ENCODE measurements at places on chromosomes 1 and 21.

- no peak for DNase-seq
These were observed 10.9 kb downstream of the VAV3 start for GRCh38 chr1:107954126-107954525.

GRCh38 chr1:54121482-54122134 is 31.2 kb downstream of the CDCP2 start:
- peak; percentile 59 for DNase-seq

- no peak for DNase-seq
These were observed 524 bp downstream of the LRRC38 start for GRCh38 chr1:13513063-13513894.

- no peak for DNase-seq
These were observed 213.0 kb downstream of the ADGRL2 start for GRCh38 chr1:82013702-82014101.

GRCh38 chr1:14693949-14694348 is 95.5 kb downstream of the KAZN start:
- no peak for DNase-seq

Measured in DMS79 (cell line).